ENCODE measurements at places on chromosomes 1 and 21.

DNA sequence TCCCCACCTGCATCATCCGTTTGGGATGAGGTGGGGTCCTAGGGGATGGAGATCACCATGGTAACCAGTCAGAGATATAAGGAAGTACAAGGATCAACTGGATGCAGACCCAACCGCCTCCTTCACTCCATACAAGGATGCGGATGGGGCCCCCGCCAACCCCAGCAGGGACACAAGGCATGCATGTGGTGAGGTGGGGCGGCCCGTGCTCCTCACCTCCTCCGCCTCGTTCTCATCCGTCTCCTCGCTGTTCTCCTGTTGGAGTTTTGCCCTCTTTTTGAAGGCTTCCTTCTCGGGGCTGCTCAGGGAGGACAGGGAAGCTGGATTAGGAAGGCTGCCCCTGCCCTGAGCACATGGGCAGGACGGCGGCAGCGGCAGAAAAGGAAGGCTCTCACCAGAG, 23.8 kb downstream of the KIF21B start:
- no peak for DNase-seq

DNA sequence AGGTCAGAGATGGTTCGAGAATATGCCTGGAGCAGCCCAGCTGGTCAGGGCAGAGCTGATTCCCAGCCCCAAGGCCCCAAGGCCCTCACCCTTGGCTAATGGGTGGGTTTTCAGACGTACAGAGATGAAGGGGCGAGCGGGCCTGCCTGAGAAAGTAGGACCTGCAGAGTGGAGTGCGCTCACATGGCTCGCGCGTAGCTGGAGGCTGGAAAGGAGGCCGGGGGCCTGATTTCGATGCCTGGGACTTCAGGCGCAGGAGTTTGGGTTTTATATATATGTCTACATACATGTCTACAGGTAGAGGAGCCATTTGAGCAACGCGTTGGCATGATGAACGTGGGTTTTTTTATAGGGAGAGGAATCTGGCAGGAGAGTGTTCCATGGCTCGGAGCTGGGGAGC, 8.9 kb downstream of the COQ8A start:
- DNase-seq = no peak

GRCh38 chr1:214635506-214635905, 32.5 kb downstream of the CENPF start:
- DNase-seq = no peak

DNA sequence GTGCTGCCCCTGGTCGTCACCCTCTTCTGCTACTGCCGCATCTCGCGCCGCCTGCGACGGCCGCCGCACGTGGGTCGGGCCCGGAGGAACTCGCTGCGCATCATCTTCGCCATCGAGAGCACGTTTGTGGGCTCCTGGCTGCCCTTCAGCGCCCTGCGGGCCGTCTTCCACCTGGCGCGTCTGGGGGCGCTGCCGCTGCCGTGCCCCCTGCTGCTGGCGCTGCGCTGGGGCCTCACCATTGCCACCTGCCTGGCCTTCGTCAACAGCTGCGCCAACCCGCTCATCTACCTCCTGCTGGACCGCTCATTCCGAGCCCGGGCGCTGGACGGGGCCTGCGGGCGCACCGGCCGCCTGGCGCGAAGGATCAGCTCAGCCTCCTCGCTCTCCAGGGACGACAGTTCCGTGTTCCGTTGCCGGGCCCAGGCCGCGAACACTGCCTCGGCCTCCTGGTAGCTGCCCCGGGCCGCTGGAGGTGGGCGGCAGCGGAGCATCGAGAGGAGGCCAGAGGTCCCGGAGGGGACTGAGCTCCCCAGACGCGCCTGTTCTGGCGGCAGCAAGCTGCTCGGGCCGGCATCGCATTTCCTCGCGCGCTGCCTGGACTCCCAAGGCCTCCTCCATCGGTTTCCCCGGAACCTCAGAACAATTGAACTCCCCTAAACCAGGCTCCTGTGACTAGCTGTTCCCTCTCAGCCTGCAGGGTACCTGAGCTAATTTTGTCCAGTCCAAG, 1.1 kb downstream of the GPR25 start:
- DNase-seq = no peak

- DNase-seq = no peak
These were observed 50.1 kb upstream of the KRTAP19-8 start for GRCh38 chr21:31088474-31088751.

DNA sequence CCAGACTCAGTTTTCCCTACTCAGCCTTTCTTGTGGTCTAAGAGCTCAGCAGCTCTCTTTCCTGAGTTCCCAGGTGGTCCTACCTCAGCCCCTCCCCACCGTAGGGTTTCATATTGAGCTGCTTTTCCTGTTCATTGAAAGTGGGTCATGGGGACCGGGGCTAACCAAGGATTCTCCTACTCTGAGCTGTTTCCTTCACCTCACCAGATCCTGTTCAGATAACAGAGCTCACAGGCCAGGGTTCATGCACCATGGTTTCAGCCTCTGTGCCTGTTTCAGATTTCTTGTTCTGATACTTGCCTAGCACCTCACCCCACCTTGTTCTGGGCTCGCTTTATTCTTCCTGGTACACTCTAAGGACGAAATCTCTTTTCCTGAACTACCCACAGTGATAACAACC, 8.5 kb downstream of the UBQLN4 start:
- DNase-seq = no peak

GRCh38 chr1:16324456-16324890, 27.8 kb downstream of the FBXO42 start:
- no peak for DNase-seq

DNA sequence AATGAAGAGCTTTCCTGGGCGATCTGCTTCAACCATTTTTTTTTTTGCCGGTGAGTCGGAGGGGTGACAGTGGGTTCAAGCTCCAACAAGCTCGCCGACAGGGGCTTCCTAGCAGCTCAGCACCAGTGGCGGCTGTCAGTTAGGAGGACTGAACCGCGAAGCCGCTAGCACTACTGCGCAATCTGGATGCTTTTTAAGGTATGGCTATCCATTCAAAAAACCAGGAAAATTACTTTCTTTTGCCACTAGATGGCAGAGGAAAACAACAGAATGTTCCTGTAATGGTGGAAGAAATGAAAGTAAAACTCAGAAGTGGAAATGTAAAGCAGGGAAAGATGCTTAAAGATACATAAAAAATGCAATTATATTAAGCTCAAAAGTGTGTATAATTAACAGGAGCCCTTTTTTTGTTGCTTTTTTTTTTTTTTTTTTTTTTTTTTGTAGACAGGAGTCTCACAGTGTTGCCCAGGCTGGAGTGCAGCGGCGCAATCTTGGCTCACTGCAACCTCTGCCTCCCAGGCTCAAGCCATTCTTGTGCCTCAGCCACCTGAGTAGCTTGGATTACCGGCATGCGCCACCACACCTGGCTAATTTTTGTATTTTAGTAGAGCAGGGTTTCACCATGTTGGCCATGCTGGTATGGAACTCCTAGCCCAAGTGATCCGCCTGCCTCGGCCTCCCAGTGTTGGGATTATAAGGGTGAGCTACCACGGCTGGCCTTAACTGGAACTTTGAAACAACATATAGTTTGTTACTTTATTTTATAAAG, 8.5 kb downstream of the KYAT3 start:
- DNase-seq = no peak

- no peak for DNase-seq
These were observed 142.9 kb downstream of the TOMM20 start for GRCh38 chr1:234985516-234986294.

- DNase-seq = no peak
These were observed 15.4 kb upstream of the SELENON start for GRCh38 chr1:25784575-25785051.

GRCh38 chr1:27658951-27659496, 13.0 kb downstream of the IFI6 start:
- DNase-seq = no peak

DNA sequence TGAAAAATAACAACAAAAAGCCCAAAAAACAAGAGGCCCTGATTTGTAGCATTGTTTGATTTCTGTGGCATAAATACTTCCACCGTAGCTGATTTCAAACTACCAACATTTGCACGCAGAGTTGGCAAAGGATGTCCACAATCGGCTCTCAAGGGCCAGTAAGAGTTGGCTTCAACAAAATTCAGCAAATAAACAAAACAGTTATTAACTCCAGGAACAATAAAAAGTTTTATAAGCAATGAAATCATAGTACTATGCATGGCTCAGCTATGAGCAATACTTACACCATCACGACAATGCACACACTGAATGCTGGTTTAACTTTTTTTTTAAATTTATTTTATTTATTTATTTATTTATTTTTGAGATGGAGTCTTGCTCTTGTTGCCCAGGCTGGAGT, 8.7 kb upstream of the COX20 start:
- no peak for DNase-seq

- DNase-seq = no peak
These were observed 6.9 kb downstream of the CASQ1 start for GRCh38 chr1:160197231-160197630.

GRCh38 chr21:19198801-19199200, 795.2 kb upstream of the TMPRSS15 start:
- DNase-seq = no peak

- DNase-seq = no peak
These were observed 355.1 kb downstream of the GPATCH2 start for GRCh38 chr1:217275655-217276398.

DNA sequence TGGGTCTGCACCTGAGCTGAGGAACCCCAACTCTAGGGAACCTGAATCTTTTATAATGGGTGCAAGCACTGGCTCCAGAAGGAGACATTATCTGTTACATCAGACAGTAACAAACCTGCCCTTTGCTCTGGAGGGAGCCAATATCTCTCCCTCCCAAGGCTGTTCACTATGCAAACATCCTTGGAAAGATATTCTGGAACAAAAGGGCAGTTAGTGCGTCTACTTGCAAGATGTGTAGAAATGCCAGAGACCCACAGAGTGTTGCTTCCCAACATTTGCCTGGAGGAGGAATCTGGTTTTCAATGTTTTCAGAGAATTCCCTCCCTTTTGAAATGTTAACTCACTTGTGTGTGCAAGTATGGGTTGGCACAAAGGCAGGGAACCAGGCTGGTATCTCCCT, 31.9 kb downstream of the UMODL1 start:
- no peak for DNase-seq

DNA sequence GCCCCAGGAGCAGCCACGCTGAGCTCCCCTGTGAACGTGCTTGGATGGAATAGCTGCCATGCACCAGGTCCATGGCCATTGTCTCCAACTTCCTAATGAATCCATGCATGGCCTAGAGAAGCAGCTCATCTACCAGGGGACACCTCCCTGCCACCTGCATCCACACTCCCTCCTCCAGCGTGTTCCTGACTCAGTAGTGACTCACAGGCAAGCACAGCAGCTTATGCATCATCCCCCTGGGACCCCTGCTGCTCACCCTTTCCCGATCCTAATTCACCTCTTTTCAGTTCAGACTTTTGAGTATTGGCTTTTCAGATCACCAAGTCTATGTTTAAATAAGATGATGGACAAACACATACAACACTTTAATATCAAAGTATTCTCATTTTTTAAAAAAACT, 39.9 kb upstream of the TADA1 start:
- DNase-seq = no peak

DNA sequence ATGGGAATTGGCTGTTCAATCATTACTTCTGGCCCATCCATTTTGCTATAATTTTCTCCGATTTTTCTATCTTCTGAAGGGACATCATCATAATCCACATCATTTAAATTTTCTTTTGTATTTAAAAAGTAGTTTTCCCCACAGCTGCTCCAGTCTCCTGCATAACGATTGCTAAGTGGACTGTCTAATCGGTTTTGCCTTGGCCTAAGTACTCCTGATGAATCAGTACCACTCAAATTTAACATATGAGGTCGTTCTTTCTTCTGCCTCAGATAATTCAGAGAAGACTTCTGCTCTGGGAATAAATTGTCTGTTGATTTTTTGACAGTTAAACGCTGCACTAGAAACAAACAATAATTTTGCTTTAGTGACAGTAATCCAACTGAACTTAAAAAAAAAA, 41.9 kb downstream of the SYDE2 start:
- DNase-seq = no peak

GRCh38 chr1:214617843-214618242, 14.8 kb downstream of the CENPF start:
- DNase-seq = no peak

GRCh38 chr1:36285443-36286101, 20.6 kb upstream of the SH3D21 start:
- peak; percentile 60 for DNase-seq

DNA sequence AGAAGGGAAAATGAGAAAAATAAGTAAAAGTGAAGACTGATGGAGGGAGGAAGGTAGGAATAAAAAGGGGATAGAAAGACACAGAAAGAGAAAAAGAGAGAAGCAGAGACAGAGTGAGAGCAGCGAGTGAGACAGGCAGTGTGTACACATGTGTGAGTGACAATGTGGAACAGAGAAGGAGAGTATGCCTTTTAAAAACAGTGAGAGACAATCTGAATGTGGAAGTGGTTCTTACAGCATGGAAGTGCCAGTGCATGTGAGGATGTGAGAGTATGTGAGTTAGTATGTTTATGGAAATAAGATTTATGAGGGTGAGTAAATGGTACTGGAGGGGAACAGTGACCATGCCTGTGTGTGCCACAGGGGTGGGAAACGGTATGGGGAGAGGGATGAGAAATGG, 1.2 kb downstream of the NEGR1 start:
- no peak for DNase-seq

DNA sequence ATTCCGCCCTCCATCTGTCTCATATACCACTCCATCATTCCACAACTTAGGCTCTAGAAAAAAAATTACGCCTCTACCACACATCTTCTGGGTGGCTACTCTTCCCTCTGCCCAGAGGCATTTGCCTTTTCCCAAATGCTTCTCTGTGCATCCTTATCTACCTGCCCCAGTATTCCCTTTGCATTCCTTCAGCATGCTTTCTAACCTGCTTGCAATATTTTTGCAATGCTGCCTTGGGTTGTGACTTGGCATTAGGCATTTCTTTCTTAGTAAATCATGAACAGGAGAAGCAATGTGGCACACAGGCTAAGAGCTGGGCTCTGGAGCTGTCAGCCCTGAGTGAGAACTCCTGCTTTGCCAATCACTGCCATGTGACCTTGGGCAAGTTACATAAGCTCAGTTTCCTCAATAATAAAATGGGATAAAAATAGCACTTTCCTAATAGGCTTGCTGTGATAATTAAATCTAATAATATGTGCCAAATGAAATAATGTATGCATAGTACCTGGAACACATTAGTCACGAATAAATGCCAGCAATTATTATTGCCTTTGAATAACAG, 276.0 kb downstream of the ASTN1 start:
- no peak for DNase-seq
